ENCODE measurements at places on chromosomes 1 and 21.

DNA sequence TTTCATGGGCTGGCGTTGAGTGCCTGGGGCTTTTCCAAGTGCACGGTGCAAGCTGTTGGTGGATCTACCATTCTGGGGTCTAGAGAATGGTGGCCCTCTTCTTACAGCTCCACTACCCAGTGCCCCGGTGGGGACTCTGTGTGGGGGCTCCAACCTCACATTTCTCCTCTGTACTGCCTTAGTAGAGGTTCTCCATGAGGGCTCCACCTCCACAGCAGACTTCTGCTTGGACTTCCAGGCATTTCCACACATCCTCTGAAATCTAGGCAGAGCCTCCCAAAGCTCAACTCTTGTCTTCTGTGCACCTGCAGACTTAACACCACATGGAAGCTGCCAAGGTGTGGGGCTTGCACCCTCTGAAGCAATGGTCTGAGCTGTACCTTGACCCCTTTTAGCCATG, 82.1 kb downstream of the CCDC18 start:
- DNase-seq = no peak

DNA sequence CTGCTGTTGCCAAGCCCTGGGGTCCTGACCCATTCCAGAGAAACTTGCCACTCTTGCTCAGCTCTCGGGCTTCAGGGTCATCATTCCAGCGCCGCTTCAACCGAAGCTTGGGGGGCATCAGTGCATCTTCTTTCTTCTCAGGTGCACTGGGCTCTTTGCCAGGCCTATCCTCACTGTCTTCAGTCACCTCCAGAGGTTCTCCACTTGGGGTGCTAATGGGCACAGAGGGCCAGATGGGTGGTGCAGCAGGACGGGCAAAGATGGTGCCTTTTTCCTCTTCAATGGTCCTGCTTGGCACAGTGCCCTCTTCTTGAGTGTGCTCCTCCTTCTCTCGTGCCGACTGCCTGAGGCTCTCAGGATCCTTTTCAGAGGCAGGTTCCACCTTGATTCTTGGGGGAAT, 13.3 kb downstream of the ETV3 start:
- DNase-seq = no peak

- DNase-seq = no peak
Observed at GRCh38 chr1:100912019-100912418, 16.1 kb downstream of the SLC30A7 start.

- no peak for DNase-seq
Observed at GRCh38 chr1:64440183-64440826, 29.6 kb upstream of the CACHD1 start.

DNA sequence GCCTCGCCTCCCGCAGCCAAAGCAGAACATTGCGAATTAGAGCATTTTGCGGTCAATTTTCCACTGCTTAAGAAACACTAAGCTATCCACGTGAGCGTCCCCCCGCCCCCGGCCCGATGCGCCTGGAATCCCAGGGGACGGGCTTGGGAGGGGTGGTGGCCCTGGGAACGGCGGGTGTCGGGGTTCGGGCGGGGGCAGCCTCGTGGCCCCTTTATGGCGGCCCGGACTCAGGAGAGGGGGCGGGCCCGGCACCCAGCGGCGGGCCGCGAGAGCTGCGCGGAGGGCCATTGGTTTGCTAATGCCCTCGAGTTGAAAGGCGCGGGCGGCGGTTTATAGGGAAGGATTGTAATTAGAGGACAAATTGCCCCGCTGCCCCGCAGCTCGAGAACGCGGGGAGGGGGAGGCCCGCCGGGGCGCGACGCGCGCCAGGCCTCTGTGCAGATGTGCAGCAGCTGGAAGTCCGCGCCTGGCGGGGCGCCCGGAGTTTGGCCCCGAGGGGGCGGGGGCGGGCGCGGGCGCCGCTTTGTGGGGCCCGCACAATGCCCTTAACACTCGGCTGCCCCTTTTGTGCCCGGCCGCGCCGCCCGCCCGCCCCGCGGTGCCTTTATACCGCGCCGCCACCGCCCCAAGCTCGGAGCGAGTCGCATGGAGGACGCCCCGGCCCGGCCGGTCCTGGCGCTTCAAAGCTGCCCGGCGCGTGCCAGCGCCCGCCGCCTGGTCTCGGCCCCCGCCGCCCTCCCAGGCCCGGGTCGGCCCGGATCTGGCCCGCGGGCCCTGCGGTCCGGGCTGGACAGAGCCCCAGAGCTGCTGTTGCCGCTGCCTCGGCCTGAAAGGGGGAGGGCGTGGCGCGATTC, 1.9 kb upstream of the HES3 start:
- DNase-seq = no peak

- no peak for DNase-seq
Observed at GRCh38 chr1:47753808-47754207, 243.4 kb downstream of the TRABD2B start.

DNA sequence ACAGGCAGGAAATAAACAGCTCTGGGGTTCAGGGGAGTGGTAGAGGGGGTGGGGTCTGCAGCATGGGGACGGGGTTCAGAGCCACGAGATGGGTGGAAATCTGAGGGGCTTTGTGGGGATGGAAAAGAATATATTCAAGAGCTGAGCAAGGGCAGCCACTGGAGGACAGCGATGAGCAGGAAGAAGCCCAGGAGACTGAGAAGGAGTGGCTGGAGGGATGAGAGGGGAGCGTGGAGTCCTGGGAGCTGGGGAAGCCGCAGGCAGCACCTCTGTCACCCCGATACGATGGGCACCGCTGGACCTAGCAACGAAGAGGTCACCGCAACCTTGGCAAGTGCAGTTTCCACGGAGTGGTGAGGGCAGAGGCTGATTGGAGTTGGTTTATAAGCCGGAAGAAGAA, 10.0 kb upstream of the KCNAB2 start:
- DNase-seq = no peak

DNA sequence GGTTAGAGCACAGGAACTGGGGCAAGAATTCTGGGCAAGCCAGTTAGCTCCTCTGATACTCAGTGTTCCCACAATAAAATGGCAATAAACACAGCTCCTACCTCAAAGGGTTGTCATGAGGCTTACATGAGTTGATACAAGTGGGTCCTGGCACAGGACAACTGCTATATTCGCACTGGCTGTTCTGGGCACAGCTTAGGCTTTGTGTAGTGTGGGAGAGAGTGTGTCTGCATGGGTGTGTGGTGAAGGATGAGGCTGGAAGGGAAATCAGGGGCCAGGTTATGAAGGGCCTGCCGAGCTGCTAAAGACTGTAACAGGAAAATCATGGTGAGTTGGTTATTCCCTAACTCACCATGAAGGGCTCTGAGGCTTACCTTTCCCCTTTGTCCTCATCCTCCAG, 18.7 kb downstream of the ETV3 start:
- no peak for DNase-seq

GRCh38 chr1:67515324-67516080, 85.3 kb upstream of the SERBP1 start:
- no peak for DNase-seq

DNA sequence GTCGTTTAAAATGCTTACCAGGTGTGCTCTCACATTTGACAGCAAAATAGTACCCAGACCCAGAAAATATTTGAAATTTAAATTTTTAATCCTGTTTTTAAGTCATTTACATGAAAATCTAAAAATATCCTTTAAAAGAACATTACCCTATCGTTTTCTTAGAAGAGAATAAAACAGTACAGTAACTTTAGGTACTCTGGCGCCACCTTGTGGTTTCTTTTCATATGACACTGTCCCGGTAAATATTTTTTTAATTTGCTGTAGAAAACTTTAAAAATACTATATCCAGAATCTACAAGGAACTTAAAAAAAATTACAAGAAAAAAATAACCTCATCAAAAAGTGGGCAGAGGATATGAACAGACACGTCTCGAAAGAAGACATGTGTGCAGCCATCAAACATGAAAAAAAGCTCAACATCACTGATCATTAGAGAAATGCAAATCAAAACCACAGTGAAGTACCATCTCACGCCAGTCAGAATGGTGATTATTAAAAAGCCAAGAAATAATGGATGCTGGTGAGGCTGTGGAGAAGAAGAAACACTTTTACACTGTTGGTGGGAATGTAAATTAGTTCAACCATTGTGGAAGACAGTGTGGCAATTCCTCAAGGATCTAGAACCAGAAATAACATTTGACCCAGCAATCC, 129.2 kb downstream of the RGS21 start:
- DNase-seq = peak; percentile 45

- no peak for DNase-seq
Observed at GRCh38 chr1:225824533-225824941, 14.6 kb downstream of the EPHX1 start.

DNA sequence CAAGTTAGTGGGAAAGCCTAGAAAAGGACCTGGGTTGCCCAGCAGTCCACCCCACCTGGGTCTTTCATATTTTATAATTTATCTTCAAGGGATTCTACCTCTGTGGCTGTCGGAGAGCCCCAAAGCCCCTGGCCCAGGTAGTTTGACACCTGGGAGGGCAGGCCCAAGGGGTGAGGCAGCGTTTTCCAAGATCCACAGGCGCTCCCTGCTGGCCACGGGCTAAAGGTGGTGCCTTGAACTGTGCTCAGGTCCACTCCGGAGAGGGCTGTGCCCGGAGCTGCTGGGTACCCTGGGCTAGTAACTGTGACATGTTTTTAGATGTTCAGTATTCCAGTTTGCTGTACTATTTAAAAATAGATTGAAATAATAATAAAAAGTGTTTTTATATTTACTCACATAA, 37.2 kb upstream of the CRNN start:
- DNase-seq = no peak

- DNase-seq = peak; percentile 87
Observed at GRCh38 chr1:60573726-60574409, 500.3 kb upstream of the C1orf87 start.

GRCh38 chr1:45258059-45258650, 51.8 kb upstream of the ZSWIM5 start:
- no peak for DNase-seq

GRCh38 chr1:224585051-224585450, 31.1 kb upstream of the CNIH3 start:
- DNase-seq = no peak

GRCh38 chr21:41589131-41589530, 81.2 kb upstream of the TMPRSS2 start:
- no peak for DNase-seq

DNA sequence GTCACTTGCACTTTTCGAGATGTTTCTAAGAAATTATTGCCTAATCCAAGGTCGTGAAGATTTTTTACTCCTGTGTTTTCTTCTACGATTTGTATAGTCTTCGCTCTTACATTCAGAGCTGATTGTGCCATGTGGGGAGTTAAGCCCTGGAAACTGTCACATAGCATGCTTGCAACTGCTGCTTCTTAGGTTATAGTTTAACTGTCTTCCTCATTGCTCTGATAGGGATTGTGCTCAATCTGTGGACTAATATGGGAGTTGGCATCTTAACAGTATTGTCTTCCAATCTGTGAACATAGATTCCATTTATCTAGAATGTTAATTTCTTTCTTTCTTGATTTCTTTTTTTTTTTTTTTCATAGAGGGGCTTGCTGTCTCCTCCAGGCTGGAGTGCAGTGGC, 34.8 kb upstream of the CAMTA1 start:
- no peak for DNase-seq

DNA sequence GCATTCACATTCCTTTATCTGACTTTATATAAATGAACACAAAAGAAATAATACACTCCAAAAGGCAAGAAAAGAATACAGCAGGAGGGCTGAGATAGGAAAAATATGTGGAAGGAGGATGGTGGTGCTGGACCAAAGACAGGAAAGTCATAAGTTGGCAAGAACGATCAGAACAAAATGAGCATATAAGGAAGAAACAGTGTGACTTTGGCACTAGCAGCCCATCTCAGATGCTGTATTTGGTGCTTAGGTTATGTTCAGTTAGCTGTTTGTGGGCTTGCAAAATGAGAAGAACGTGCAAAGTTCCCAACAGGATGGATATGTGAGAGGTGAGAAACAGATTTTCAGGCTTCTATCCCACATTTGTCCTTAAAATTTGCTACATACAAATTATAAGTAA, 719.8 kb upstream of the ADGRL4 start:
- no peak for DNase-seq

DNA sequence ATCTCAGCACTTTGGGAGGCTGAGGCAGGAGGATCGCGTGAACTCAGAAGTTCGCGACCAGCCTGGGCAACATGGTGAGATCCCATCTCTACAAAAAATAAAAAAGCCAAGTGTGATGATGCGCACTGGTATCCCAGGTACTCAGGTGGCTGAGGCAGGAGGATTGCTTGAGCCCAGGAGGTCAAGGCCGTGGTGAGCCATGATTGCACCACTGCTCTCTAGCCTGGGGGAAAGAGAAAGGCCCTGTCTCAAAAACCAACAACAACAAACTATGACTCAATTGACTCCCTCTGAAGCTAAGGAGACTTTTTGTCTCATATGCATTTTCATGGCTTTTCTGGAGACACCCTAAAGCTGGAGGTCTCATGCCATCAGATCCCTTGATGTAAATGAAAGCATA, 118.8 kb downstream of the CCDC185 start:
- no peak for DNase-seq

- no peak for DNase-seq
Observed at GRCh38 chr1:19205845-19206244, 4.2 kb downstream of the UBR4 start.

GRCh38 chr1:168430321-168430720, 113.5 kb downstream of the XCL2 start:
- DNase-seq = no peak

DNA sequence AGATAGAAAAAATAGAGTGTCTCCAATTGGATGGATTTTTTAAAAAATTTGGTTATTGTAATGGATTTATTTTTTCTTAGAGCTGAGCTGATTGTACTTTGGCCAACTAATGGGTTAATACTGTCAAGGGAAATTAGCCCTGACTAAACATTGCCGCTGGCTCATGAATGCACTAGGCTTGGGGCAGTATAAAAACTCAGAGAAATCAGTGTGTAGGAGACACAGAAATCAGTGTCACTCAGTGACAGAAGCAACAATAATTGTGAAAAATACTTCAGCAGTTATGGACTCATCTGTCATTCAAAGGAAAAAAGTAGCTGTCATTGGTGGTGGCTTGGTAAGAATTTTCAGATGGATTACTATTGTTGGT, at the start of gene KMO:
Gene KMO, plus strand, starts transcription at position 217 of the 370 bp plus-strand sequence. Its CDS starts 67 bp downstream, at position 284.
- no peak for DNase-seq

GRCh38 chr21:32334980-32335531, 36.4 kb downstream of the MRAP start:
- peak; percentile 31 for DNase-seq

DNA sequence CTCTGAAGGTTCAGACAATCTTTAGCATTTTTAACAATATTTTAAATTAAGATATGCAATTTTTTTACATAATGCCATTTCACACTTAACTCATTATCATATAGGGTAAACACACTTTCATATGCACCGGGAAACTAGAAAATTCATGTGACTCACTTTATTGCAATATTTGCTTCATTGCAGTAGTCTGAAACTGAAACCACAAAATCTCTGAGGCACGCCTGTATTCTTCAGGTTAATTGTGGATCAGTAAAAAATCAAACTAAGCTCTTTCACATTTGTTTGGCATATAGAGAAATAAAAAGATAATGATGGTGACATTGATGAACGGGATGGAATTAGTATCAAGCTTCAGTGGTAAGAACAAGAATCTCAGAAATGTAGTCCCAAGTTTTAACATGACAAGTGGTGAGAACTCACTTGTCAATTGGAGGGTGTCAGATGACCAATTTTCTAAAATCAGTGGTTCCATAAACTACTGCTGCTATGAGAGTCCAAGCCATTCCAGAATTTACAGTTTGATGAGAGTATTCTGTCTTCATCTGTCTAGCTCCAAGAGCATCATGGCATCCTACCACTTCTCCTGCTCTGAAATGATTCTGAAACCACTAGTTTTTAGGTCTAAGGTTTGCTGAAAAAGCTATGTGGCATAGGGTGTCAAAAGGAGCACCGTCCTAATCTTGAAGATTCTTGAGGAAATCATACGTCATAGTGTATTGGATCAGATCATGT, 281.0 kb downstream of the PTPRC start:
- no peak for DNase-seq

- DNase-seq = no peak
Observed at GRCh38 chr1:29853716-29854330, 617.5 kb downstream of the PTPRU start.
